Stimulated activated CD4-positive, alpha-beta T cell treated with anti-CD3 and anti-CD28 coated beads, Interleukin-1b, Interleukin-23, amount 100 ng/mL, for 24 hours (primary cell): ENCODE measurements at places on chromosomes 16 and 17.

GRCh38 chr17:45162025-45162687 lies 481 bp downstream of the HEXIM2 start:
- no peak for DNase-seq

DNA sequence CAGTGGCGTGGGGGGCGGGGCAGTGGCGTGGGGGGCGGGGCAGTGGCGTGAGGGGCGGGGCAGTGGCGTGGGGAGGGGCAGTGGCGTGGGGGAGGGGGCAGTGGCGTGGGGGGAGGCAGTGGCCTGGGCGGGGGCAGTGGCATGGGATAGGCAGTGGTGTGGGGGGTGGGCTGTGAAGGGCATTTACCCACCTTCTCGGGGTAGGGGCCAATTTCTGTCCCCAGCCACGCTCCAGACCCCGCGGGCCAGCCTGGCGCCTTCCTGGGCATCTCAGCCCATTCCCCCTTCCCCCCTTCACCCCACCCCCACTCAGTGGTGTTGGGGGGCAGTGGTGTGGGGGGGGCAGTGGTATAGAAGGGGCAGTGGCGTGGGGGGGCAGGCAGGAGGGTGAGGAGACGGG lies 92.7 kb downstream of the LITAF start:
- no peak for DNase-seq

DNA sequence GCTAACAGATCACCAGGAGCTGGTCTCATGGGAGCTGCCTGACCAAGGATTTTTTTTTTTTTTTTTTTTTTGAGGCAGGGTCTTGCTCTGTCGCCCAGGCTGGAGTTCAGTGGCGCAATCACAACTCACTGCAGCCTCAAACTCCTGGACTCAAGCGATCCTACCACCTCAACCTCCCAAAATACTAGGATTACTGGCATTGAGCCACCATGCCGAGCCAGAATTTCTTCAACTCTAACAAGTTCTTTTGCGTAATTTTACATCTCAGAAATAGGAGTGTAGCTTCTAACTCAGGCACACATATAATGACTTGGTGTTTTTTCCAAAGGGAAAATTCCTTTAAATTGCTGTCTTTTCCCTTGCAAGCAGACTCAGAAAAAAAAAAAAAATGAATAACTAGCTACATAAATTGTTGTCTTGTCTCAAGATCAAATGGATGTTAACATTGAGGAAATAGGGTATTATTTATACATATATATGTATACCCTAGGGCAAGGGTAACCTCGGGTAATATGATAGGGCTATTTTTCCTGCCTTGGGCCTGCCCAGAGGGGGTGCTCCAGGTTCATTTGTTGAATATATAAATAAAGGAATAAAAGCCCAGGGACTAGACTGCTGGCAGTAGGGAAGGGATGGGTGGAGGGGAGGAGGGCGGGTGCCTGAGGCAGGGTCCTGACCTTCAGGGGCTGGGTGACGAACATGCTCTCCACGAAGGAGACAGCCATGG lies 42.8 kb upstream of the GCSH start:
- DNase-seq = no peak

DNA sequence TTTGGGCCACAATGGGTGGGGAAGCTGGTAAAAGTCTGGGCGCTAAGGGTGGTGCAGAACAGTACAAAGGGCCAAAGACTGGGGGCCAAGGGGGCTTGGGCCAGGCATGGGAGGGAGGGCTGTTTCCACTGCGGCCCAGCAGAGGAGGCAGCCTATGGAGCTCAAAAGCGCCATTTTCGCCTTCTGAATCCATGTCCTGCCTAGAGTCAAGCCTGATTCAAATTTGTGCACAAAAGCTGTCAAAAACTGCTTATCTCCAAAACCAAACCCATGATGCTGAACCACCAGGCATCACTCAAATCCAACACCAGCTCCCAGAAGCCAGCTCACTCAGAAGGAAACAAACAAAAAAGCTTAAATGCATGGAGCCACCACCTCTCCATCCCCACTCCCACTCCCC lies 16.0 kb downstream of the COG7 start:
- DNase-seq = no peak

GRCh38 chr17:32954477-32954876 lies 26.5 kb downstream of the TMEM98 start:
- DNase-seq = no peak

DNA sequence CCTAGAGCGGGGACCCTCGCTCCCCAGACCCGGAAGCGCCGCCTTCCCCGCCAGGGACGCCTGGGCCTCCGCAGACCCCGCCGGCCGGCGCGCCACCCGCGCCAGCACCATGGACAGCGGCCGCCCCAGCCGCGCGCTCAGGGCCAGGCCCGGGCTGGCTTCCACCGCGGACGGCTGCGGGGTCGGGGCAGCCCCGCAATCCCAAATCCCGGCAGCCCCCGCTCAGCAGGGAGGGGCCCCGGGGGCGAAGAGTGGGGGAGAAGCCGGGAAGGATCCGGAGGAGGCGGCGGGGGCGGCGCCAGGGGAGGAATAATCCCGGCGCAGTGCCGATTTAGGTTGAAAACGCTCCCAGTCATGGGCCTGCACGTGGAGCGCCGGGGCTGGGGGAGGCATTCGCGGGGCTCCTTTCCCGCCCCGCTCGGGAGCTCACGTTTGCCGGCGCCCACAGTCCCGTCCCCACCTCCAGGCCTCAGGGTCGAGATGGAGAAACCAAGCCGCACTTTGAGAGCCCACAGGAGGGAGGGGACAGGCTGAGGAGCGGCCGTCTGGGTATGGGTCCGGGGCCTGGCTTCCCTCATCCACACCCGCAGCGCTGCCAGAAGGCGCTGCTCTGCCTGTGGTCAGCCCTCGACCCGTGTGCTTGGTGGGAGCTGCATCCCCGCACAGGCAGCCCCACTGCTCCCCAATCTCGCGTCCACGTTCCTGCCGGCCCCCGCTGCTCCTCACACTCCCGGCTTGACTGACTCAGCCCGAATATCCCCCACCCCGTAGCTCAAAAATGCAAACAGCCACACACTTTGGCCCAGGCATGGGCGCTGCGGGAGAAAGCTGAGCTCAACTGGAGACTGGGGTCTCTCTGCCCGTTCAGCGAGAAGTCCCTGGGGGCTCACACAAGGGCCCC lies 4.7 kb downstream of the FBXL16 start:
- DNase-seq = peak; percentile 33

- no peak for DNase-seq
Measured at GRCh38 chr17:51165680-51166197, 472 bp upstream of the NME2 start.

GRCh38 chr16:89040391-89040790 lies 53.3 kb upstream of the ACSF3 start:
- DNase-seq = no peak

- DNase-seq = no peak
Measured at GRCh38 chr17:49551221-49552069, 24.2 kb upstream of the NXPH3 start.

DNA sequence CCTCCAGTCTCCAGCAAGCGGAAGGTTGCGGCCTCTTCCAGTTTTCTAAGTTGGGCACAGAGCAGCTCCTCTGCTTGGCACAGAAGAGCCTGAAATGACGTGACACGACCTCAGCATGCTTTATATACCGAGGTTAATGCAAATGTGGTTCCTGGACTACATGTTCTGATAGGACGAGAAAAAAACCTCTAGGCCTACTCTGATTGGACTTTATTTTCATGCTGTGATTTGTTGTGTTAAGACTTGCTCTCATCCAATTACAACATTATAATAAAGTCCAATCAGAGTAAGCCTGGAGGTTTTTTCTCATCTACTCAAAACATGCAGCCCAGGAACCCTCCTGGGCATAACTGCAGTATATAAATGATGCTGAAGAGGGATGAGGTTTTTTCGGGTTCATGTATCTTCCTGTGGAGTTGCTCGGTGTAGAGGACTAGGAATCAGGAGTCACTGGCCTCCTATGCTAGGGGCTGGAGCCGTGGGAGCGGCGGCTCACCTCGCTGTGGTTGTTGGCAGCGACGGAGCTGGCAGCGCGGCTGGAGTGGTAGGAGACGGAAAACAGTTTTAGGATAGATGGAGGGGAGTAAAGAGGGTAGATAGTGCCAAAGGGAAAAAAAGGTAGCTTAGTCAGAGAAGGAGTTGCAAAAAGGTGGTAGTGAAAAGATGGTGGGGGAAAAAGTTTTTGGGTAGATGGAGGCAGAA lies 878.0 kb downstream of the KCNJ18 start:
- no peak for DNase-seq

- DNase-seq = no peak
Measured at GRCh38 chr16:20141956-20142355, 68.3 kb upstream of the GPR139 start.

DNA sequence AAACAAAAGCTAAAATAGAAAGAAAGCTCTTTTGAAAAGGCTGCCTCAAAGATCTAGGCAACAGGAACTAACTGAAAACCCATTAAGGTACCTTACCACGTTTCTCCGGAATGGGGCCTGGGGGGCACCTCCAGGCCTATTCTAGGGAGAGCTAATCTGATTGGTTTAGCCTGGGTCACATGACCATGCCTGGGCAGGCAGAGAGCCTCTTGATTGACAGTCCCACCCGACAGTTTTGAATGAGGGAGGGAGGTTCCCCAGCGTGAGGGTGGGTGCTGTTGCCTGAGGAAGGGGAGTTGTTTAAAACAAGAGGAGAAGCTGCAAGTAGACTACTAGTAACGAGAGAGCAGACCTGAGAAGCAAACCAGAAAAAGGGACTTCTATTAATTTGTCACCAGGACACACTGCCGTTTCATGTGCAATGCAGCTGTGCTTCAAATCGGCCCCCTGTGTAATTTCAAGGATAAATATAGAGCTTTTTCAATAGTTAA lies 143.4 kb upstream of the HS3ST2 start:
- DNase-seq = no peak

- no peak for DNase-seq
Measured at GRCh38 chr17:57125866-57126265, 40.8 kb downstream of the AKAP1 start.

- no peak for DNase-seq
Measured at GRCh38 chr16:88423448-88423850, 29.6 kb upstream of the ZFPM1 start.

- DNase-seq = no peak
Measured at GRCh38 chr16:75116911-75117245, 298 bp upstream of the LDHD start.

GRCh38 chr16:28320023-28320561 lies 27.8 kb downstream of the SBK1 start:
- no peak for DNase-seq

- no peak for DNase-seq
Measured at GRCh38 chr16:48629016-48629415, 19.0 kb upstream of the N4BP1 start.
